SK-N-SH (cell line): ENCODE measurements at places on chromosomes 13 and 19. TPM values are rescaled to one million over a fixed set of nuclear protein-coding genes. Genes with fewer than 3 reads are reported as not detected.

GRCh38 chr13:27455331-27455855, 5.0 kb upstream of the MTIF3 start:
- DNase-seq = no peak

- DNase-seq = no peak
Measured at GRCh38 chr19:4914736-4915501, 5.6 kb downstream of the UHRF1 start.

DNA sequence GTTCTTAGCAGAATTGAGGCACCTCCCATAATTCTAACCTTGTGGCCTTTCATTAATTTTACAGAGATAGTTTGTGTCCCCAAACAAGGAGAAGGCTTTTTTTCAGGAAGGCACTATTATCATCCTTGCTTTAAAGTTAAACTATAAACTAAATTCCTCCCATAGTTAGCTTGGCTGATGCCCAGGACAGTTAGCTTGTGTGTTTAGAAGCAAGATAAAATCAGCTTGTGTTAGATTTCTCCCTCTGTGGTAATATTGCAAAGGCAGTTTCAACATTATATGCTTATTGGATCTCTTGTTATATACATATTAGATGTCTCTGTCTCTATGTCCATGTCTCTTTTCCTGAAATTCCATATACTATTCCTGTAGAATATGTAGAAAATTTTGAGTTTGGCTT, 342.7 kb downstream of the TBC1D4 start:
- DNase-seq = no peak

- DNase-seq = no peak
Measured at GRCh38 chr13:100314132-100314910, 225.4 kb downstream of the PCCA start.

- DNase-seq = peak; percentile 55
Measured at GRCh38 chr19:51398096-51398704, 7.8 kb upstream of the C19orf84 start.

DNA sequence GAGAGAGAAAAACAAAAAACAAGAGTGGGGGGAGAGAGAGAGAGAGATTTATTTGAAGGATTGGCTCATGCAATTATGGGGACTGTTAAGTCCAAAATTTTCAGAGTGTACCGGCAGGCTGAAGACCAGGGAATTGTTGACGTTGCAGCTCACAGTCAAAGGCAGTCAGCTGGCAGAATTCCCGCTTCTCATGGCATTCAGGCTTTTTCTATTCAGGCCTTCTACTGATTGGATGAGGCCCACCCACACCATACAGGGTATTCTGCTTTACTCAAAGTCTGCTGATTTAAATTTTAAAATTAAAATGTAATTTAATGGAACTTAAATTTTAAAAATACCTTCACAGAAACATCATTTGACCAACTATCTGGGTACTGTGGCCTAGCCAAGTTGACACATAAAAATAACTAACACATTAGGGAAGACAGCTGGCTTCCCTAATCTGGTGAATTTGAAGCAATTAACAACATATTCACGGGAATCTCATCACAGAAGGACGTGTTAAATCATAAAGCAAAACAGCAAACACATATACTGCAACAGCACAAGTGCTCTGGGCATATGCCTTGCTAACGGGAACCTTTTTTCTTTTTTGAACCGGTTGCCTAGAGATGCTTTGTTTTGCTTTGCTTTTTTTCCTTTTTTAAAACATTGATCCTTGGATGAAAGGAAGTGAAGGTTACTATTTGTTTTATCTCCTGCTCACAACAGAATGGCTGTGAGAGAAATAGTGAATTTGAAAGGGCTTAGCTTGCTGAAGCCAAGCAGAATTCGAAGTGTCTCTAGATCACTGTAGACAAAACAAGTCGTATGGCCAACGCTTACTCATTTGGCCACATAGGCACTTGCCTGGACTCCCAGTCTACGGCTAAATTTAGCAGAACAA, 505.1 kb downstream of the IRS2 start:
- no peak for DNase-seq

GRCh38 chr13:39130301-39130700, 92.0 kb downstream of the NHLRC3 start:
- no peak for DNase-seq

- DNase-seq = no peak
Measured at GRCh38 chr19:12790628-12791344, 500 bp upstream of the JUNB start.

DNA sequence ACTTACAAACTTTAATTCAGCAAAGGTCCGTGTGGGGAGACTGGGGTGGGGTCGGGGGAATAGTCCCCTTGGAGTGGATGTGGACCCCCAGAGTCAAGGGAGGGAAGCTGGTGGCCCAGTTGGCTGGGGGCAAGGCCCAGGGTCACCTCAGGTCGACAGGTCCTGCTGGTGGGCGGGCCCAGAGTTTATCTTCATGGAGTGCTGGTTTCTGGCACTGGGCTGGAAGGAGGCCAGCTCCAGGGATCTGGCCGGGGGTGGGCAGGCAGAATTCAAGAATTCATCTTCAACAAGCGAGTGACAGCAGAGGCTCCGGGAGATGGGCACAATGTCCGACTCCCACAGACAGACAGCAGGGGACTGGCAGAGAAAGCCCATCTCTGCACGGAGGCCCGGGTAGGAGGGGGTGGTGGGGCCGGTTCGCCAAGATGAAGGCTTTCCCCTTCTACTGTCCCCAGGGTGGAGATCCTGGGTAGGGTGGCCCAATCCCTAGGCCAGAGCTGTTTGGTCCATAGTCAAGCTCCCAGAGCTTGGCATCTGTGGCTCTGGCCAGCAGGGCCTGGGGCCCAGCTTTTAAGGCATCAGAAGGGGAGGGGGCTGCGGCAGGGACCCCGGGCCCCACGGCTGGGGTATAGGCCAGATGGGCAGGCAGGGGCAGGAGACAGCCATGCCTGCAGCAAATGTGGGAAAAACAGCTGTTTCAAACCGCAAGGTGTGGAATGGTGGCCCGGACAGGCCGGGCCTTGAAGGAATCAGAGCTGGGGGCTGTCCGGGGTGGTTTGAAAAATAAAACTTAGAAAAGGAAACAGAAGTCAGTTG, 622 bp upstream of the FDX2 start:
- DNase-seq = peak; percentile 88

DNA sequence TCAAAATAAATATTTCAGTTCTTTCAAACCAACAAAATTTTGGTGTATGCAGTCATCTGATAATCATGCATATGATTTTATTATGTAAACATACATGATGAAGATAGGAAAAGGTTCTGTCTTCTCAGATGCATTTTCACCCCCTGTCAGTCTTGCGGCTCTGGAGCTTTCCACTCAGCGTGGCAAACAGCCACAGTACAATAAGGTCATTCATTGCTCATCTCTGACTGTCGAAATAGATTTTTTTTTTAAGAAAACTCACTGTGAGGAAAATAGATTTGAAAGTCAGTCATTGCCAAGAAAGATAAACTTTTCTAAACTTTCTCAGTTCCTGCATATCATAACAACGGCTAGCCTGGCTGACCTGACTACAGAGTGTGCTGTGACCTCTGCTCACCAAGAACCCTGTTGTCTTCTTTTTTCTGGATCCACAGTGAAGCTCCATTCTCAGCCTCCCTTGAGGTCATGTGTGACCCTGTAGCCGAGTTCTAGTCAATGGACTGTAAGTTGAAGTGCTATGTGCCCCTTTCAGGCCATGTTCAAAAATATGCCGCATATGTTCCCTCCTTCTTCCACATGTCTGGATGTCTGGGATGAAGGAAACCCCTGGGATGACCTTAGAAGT, 519.6 kb downstream of the KLF5 start:
- no peak for DNase-seq

DNA sequence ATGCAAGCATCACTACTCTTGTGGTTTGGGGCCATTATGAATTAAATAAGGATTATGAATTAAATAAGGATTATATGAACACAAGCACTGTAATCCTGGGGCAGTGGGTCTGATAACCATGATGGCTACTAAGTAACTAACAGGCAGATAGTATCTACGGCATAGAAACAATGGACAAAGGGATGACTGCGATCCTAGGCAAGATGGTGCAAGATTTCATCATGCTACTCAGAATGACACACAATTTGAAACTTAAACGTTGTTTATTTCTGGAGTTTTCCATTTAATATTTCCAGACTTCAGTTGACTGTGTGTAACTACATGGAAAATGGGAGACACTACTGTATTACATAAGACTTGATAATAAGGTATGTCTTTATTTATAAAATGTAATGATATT, 15.1 kb downstream of the KCNRG start:
- DNase-seq = no peak

DNA sequence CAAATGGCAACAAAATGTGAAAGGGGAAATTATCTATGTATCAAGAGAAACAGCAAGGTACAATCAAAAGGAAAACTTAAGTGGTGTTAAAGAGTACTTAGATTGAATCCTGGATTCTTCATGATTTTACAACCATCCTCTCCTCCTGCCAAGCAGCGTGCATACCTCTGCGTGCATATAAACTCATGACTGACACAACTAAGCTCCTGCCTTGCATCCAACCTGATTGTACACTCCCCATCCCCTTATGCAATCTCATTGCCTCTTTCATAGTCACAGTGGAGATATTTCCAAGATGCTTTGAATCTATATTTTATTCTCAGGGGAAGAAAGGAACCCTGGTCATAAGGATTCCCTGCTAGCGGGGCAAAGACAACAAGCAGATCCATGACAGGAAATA, 499.9 kb downstream of the KCTD12 start:
- DNase-seq = no peak

DNA sequence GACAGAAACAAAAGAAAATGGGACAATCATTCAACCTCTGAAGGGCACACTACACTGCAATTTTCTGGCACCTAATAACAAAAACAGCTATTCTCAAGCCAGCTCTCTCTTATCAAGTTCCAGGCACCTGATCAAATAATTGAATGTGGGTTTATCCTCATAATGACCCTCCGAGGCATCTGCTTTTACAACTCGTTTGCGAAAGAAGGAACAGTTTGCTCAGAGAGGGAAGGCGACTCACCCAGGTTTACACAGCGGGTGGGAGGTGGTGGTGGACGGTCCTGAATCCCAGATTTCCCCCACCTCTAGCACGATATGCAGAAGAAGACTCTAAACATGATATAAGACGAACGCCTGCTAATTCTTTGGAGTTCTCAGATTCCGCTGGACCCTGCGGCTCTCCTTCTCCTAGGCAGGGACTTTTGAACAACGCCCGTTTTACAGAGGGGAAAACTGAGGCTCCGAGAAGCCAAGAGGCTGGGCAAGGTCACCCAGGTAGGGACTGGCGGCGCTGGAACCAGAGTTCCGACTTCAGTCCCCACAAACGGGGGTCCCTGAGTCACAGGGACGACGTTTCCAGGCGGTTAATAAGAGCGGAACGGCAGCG, 641 bp downstream of the SGTA start:
- no peak for DNase-seq

GRCh38 chr19:55459551-55459949, 1.9 kb downstream of the ISOC2 start:
- DNase-seq = no peak

DNA sequence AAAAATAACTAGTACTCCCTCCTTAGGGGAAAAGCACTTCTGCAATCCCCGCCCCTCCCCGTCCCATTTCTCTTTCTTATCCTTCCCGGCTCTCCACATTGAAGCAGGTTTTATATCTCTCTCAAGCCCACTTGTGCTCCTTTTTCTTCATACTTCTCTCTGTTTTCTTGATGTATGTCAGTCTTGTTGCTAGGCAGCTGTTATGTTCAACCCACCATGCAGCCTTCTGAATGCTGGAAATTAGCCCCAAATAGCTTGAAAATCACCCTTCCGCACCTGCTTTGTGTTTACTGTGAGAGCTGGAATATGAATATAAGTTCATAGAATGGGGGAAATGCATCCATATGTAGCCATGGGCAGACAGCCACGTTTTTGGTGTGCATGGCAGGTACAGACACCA, 461.4 kb downstream of the MYO16 start:
- DNase-seq = no peak

Gene SERTAD3
- polyA plus RNA-seq = 11.3 and 12.9 TPM in 2 replicates

Gene HCST
- polyA plus RNA-seq = 0.59 and 0.76 TPM in 2 replicates

Gene GDF15
- polyA plus RNA-seq = 74.1 and 129 TPM in 2 replicates

Gene S1PR4
- polyA plus RNA-seq = not detected in 2 replicates

Gene SHANK1
- 0.28 and 0.31 TPM in 2 replicates for polyA plus RNA-seq

Gene CEACAM4
- polyA plus RNA-seq = not detected in 2 replicates

Gene KIR2DL1
- not detected in 2 replicates for polyA plus RNA-seq
